GM04503 (cell line): ENCODE measurements at places on chromosomes 16 and 17.

DNA sequence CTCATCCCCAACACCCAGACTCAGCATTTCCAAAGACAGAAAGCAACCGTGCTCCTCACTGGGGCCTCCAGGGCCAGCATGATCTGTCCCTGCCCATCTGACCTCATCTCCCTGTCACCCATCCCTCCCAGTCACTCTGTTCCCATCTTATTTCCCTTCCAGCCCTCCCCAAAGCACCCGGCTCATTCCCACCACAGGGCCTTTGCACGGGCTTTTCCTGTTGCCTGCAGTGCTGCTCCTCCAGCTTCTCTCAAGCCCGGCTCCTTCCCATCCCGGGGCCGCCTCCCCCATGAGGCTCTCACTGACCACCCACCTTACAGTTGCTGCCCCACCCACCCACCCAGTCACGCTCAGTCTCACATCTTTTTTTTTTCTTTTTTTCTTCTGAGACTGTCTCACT is 54.8 kb downstream of the RMI2 start:
- DNase-seq: no peak

DNA sequence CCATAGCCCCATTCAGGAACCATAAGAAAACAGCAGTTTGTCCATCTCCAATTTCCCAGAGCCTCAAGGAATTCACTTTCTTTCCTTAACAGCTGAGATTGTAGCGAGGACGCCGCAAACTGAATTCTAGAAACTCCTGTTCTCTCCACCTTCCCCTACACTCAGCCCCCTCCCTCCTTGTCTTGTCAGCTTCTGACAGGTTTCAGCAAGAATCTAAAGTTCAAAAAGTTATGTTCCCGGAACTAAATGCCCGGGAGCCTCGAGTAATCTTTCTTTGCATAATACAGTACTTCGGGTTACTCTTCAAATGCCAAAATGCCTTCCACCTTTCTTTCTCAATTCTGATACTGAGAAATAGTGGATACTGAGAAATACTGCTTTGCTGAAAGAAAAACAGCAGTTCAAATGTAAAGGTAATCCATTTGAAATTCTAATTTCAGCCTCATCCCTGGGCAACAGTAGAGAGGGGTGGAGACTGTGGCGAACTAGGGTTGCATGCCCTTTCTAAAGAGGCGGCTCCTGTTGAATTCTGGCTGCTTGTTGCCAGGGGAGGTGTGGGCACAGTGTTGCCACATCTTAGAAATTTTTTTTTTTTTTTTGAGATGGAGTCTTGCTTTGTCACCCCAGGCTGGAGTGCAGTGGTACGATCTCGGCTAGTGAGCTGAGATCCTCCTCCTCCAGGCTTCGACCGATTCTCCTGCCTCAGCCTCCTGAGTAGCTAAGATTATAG is 63.5 kb upstream of the USP7 start:
- no peak for DNase-seq

GRCh38 chr17:65925606-65926307 is 266.2 kb downstream of the CEP112 start:
- peak; percentile 54 for DNase-seq

DNA sequence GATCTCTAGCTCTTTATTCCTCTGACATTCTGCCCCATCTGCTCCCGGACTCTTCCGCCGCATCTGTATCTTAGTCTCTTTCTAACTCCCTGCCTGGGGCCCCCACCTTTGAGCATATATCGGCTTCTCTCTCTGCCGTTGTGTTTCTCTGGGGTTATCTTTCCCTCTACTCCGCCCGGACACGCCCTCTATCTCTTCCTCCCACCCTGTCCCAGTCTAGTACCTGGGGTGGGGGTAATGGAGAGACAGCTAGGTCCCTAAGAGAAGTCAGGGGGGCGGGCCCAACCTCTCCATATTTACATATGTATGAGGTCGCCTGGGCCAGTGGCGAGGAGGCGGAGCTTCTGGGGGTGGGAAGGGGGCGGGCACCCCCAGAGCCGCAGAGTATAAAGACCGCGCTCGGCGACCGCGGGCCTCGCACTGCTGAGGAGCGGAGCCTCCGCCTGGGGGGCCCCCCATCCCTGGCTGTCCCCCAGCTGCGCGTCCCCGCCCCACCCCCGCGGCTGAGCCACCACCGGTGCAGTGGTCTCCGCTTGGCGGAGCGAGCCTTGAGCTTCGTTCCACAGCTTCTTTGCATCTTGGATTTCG is at the start of gene ATP1B2:
TSS of gene ATP1B2 (plus strand) at position 418 of the 588 bp plus-strand sequence. CDS start 593 bp downstream, outside the sequence.
- no peak for DNase-seq

DNA sequence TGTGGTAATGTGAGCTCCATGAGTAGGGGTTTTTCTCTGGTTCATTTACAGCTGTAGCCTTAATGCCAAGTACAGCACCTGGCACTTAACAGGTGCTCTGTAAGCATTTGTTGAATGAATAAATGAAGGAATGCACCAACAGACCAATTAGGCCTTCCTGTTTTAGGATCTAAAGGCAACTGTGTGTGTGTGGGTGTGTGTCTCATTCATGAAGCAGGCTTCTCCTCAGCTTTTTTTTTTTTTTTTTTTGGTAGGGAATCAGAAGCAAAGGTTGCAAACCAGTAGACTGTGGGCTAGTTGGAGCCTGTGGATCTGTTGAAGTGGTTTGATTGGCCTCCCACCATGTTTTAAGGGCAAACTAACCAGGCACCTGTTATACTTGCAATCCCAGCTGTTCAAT is 48.1 kb downstream of the HS3ST2 start:
- DNase-seq: no peak

DNA sequence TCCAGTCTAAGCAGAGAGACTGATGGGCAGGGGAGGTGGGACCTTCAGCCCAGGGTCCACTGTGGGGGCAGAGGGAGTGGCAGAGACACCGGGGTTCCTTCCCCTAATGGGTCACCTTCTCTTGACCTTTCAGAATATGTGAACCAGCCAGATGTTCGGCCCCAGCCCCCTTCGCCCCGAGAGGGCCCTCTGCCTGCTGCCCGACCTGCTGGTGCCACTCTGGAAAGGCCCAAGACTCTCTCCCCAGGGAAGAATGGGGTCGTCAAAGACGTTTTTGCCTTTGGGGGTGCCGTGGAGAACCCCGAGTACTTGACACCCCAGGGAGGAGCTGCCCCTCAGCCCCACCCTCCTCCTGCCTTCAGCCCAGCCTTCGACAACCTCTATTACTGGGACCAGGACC is 2.8 kb downstream of the MIEN1 start:
- no peak for DNase-seq

DNA sequence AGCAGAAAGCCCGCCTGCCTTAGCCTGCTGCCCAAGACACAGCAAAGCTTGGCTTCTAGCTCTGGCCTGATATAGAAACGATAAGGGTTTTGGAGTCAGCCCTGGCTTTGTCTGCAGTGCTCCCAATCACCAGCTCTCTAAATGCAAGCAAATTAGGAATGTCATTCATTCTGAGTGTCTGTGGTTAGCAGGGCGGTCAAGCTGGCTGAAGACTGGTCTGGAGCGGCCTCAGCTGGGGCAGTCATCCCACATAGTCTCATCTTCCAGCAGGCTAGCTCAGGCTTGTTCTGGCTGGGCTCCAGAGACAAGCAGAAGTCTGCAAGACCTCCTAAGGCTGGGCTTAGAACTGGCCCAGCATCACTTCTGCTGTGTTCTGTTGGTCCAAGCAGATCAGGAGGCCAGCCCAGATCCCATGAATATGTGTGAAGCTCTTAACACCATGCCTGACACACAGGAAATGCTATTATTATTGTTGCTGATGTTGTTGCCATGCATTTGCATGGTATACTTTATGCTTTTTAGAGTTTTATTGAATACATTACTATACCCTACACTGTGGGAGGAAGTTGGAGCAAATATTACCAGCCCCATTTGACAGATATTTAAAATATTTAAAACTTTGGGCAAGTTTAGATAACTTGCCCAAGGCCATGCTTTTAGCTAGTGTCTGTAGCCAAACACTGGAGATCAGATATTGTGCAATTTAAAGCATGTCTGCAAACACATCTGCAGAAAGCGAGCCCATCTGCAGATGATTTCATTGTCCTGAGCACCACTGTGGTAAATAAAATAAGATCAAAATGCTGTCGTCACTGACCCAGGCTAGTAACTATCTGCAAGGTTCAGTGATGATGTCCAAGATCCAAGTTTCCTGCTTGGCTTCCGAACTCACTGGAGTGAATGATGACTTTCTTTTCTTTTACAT is 24.8 kb downstream of the TMC7 start:
- DNase-seq: peak; percentile 50

GRCh38 chr16:88329726-88330700 is 52.7 kb upstream of the ZNF469 start:
- DNase-seq: no peak

DNA sequence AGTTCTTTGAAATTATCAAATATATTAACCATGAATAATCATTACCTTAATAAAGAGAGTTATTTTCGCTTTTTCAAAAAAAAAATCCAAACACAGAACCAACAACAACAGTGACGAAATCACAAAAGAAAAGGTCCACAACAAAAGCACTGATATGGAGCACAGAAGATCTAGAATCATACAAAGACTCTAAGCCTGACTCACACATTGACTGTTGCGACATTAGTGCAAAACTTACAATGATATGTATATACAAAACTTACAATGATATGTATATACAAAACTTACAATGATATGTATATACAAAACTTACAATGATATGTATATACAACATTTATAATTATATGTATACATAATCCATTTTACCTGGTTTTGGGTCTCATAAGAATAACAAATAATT is 117.7 kb downstream of the USP22 start:
- DNase-seq: no peak

DNA sequence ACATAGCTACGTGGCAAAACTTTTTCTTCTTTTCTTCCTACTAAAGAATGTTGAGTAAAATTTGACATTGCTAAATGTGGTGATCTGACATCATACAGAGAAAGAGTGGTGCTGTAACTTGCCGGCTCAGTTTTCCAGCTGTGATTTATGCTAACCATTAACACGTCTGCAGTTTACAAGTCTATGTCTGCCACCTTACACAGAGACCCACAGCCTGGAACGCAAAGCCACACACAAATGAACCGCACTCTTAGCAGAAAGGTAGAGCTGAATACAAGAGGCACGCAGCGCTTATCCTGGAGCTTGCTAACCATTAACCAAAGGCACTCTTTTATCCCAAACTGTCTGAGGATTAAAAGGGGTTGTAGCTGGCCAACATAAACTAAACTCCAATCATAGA is 31.9 kb downstream of the CACNG1 start:
- DNase-seq: no peak

GRCh38 chr17:29070781-29071180 is 27.8 kb downstream of the PIPOX start:
- no peak for DNase-seq
